Erythroblast (primary cell): ENCODE measurements at places on chromosomes 3 and 15.

GRCh38 chr3:129114455-129114854 is 7.1 kb downstream of the RAB43 start:
- no peak for DNase-seq

- no peak for DNase-seq
These were observed 136.1 kb downstream of the APBA2 start for GRCh38 chr15:29021857-29022256.

DNA sequence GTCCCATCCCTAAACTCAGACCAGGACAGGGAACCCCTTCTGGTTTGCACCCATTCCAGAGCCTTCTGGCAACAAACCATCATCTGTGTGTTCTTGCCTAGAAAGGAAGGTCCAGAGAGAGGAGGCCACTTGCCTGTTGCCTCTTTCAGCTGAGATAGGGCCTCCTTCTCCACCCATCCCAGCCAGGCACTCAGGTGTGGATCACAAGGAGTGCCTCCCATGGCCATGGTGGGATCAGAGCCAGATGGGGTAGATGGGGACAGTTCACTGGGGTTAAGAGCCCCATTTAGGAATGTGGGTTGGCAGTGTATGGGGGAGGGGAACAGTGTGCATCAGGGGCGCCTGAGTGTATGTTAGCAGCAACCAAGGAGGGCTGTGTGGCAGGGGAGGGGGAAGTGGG is 8.9 kb upstream of the CTDSPL start:
- DNase-seq = no peak

DNA sequence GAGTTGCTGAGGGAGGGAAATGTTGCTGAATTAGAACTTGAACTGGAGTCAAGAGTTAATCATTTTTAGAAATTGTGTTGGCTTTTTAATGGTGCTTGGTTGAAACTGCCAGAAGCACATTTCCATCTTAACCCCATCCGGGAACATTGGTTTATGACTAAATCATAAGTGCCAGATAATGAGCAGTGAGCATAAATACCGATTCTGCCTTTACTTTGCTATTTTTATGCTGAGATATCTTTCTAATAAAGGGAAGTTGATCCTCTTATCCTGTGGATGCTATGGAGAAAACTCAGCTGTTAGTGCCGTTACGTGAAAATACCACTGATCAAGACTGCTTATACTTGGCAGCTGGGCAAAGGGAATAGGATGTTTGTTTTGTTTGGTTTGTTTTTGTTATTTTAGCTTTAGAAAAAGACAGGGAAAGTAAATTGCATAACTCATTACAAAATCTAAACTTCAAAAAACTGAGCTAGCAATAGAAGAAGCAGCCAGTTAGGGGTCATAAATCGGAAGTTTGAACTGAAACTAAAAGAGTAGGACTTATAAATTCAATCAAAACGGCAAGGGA is 813.1 kb downstream of the NAALADL2 start:
- DNase-seq = no peak

DNA sequence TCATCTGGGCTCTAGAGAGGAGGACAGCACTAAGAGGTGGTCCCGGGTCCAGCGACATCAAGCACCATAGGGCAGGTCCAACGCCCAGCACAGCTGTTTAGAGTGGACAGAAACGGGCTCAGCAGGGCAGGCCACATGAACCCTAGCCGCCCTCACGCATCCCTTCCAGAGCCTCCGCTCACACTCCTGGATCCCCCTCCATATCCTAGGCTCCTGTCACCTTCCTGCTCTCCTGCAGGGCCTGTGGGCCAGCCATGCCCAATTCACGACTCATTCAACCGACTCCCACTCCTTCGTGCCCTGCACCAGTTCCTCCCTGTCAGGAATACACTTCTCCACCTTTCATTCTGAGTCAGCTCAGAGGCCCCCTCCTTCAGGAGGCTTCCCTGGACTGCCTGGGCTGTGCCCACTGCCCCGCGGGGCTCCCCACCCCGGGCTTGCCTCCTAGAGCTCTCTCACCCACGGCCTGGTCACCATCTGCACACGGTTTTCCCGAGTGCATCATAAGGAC is 90.2 kb downstream of the LINGO1 start:
- DNase-seq = no peak

DNA sequence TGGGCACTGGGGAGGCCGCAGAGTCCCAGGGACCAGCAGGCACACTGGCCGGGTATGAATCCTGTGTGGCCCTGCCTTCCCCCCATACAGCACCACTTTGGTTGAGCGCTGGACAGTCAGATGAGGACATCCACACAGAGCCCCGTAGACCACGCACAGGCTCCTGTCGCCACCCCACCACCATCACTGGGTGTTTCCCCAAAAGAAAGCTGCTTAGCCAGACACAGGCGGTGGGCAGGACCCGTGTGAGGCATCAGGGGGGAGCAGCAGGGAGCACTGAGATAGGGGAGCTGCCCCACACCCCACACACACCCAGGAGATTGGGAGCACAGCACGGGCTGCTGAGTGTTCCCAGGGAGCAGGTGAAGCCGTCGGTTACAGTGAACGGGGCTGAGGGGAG is 42.4 kb upstream of the SLC41A3 start:
- no peak for DNase-seq

- DNase-seq = no peak
These were observed 75.7 kb upstream of the GADL1 start for GRCh38 chr3:30970183-30970582.

- DNase-seq = no peak
These were observed 28.7 kb upstream of the COL6A6 start for GRCh38 chr3:130488288-130488687.

DNA sequence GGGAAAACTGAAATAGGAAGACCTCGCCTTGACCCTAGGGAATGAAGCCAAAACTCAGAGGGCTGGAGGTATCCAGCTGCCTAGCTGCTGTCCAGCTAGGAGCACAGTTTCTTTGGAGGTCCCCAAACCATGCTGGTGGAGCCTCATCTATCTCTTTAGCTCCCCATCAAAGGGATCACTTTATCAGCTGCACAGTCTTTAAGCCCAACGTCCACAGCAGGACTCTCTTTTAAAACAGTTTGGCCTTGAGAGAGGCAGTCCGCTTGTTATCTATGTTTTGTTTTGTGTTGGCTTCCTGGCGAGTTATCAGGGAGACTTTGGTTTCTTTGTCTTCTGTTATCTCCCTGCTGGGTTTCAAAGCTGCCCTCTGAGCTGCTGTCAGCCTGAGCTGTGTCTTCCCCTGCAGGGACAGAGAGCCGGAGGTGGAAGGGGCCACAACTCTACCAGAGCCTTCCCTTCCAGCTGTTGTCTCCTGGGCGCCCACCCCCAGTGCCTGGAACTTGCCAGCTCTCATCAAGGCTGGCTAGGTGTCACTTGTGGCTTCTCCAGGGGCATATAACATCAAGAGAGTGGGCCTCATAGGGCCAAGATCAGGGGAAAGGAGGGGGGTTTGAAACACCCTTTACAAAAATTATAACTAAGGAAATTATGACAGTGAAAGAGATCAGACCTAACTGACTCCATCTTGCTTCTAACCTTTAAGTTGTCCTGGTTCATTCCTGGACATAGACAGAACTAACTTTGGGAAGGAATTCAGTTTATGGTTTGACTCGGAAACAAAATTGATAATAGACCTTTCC is 61.4 kb upstream of the C15orf39 start:
- peak; percentile 22 for DNase-seq

DNA sequence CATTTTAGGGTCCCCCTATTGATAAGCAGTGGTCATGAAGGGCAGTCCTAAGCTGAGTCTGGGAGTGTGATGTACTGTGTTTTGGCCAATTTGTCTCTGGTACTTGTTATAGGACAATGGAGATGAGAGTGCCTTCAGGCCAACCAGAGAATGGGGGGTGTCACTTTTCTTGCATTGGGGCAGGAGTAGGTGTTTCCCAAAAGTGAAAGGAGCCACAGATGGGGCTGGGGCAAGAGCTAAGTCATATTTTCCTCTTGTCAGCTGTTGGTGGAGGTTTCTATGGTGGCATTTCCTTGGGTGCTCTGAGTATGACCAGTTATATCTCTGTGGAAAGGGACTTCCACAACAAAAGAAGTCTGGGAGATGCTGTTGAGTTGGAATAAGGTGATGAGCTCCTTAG is 24.7 kb upstream of the BSN start:
- DNase-seq = no peak

GRCh38 chr3:55639896-55640765 is 153.0 kb upstream of the WNT5A start:
- no peak for DNase-seq

- no peak for DNase-seq
These were observed 3.3 kb upstream of the NDN start for GRCh38 chr15:23690450-23690852.

DNA sequence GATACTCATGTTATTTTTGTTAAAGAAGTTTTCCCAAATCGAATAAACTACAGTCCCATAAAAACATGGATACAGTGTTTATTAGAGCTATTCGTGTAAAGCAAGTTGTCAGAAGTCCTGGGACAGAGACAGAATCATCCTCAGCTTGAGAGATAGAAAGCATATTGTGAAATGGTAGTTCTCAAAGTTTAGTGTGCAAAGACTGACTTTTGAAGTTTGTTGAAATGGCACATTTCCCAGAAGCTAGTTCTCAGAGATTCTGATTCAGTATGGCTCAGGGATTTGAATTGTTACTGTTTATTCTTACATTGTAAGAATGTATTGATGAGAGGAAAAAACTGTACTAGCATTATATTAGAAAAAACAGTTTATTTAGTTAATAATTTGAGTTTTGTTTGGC is 22.1 kb downstream of the GABRR3 start:
- DNase-seq = no peak

DNA sequence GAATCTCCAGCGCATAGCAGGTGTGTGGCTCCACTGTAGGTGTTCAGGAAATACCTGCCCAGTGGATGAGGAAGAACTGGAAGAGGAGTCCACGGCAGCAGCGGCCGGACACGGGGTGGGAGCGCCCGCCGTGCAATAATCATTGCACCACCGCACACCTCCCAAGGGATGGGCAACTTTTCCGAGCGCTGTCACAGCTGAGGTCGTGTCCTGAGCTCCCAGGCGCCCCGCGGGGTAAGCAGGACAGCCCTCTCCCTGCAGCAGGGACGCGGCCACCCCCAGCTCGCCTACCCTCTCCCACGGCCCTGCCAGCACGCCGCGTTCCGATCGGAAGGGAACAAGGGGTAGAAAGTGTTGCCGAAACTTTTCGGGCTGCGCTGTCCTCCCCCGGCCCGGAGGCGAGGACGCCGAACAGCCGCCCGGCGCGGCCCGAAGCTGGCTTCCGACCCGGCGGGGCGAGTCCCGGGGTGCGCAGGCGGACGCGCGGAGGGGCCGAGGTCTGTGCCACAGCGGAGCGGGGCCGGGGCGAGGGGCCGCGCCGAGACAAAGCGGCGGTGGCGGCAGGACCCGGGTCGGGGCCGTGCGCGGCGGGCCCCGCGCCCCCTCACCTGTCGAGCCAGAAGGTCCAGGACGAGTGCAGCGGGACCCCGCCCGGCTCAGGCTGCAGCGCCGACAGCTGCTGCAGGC is 475 bp downstream of the EIF4E3 start:
- peak; percentile 5 for DNase-seq

DNA sequence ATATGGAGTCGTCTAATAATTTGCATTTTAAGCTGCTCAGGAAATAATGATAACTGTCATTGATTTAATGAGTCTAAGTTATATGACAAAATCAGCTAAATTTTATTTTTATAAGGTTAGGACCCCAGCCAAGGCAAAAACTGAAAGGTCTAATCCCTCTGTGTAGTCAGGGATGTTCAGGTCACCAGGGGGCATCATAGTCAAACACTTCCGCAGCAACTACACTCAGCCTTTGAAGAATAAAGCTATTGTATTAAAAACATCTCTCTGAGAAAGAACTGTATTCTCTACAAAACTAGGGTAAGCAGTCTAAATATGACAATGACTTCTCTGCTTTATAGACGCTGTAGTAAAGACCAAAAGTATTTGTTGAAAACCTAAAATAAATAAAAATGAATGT is 15.0 kb downstream of the INTS14 start:
- peak; percentile 51 for DNase-seq

- no peak for DNase-seq
These were observed 1472.4 kb downstream of the SI start for GRCh38 chr3:163605915-163606314.

GRCh38 chr3:176734146-176734545 is 463.1 kb downstream of the TBL1XR1 start:
- no peak for DNase-seq

GRCh38 chr3:2452249-2452648 is 353.6 kb downstream of the CNTN4 start:
- no peak for DNase-seq

- no peak for DNase-seq
These were observed 93.1 kb upstream of the ZBED2 start for GRCh38 chr3:111688190-111688800.

DNA sequence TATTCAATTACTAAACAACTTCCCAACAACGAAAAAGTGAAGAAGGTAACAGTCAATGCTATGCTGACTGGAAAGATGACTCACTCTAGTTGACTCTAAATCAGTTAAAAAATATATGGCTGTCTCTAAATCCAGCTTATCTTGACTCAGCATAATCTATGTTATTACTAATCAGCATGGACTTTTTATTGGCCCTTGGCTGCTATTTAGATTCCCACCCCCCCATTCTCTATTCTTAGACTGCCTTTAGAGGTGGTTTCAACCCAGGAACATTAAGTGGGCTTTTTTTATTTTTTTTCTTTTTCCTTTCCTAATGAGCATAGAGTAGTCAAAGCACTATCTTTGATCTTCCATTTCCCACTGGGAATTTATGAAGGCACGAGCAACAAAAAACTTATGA is 1.9 kb downstream of the PCOLCE2 start:
- DNase-seq = peak; percentile 23

DNA sequence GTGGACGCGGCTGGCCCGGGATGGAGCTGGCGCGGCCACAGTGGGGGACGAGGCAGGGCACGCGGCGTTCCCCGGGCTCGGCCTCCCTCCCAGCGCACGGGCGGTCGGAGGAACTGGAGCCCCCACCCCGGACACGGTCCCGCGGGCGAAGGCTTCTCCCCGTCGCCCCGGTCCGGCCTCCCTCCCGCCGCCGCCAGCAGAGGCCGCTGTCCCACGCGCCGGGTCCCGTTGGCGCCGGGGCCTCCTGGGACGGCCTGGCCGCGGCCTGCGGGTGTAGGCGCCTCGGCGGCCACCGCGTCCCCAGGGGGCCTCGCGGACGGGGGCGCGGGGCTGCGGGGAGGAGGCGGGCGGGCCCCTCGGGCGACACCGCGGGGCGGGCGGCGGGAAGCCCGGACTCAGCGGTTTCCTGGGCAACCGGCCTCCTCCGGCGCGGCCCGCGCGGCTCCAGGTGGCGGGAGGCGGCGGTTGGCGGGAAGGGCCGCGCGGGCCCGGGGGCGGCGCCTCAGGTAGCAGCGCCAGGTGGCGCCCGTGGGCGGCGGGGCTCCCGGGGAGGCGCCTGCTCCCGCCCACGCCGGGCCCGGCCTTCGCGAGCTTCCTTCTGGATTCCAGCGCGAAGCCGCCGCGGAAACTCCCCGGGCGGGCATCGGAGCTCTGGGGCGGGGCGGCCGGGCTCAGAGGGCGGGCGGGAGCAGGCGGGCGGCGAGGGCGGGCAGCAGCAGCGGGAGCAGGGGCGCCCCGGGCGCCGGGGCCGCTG is 26.7 kb downstream of the MELTF start:
- peak; percentile 85 for DNase-seq
